A673 (cell line): ENCODE measurements at places on chromosomes 13 and 19. TPM values are rescaled to one million over a fixed set of nuclear protein-coding genes. Genes with fewer than 3 reads are reported as not detected.

The PRR20B gene
- not detected in 2 replicates for total RNA-seq

The IGFLR1 gene
- 4.9 and 5.8 TPM in 2 replicates for total RNA-seq

The CRTC1 gene
- total RNA-seq = 18.1 and 20.3 TPM in 2 replicates

The CPB2 gene
- 5.0 and 5.5 TPM in 2 replicates for total RNA-seq

The NOVA2 gene
- not detected in 2 replicates for total RNA-seq

The RYR1 gene
- 0.28 and 0.55 TPM in 2 replicates for total RNA-seq

The CLEC17A gene
- not detected in 2 replicates for total RNA-seq

The SEMA6B gene
- 9.2 and 12.2 TPM in 2 replicates for total RNA-seq

The LGALS4 gene
- 0.32 and 0.81 TPM in 2 replicates for total RNA-seq

The SIGLECL1 gene
- total RNA-seq = not detected in 2 replicates

The ZNF578 gene
- 0.69 and 1.1 TPM in 2 replicates for total RNA-seq

The HIPK4 gene
- total RNA-seq = 0.15 TPM in 1 of 2 replicates, not detected in the other

The PRMT1 gene
- total RNA-seq = 523 and 536 TPM in 2 replicates

The CCNA1 gene
- 3.4 and 4.9 TPM in 2 replicates for total RNA-seq

The RABAC1 gene
- total RNA-seq = 114 and 124 TPM in 2 replicates

The ZNF528 gene
- 2.4 and 4.3 TPM in 2 replicates for total RNA-seq

The TNNT1 gene
- 37.6 and 54.3 TPM in 2 replicates for total RNA-seq

The FCER2 gene
- total RNA-seq = not detected in 2 replicates

The F10 gene
- not detected in 2 replicates for total RNA-seq

The SIGLEC5 gene
- not detected in 2 replicates for total RNA-seq

The MYO1F gene
- total RNA-seq = 0.26 and 0.37 TPM in 2 replicates

The MBD3L2 gene
- 1.0 TPM in 1 of 2 replicates, not detected in the other for total RNA-seq

The WDR18 gene
- 109 and 116 TPM in 2 replicates for total RNA-seq
